Progenitor cell of endocrine pancreas (in vitro differentiated cells): ENCODE measurements at places on chromosomes 2 and 18. TPM values are rescaled to one million over a fixed set of nuclear protein-coding genes. Genes with fewer than 3 reads are reported as not detected.

DNA sequence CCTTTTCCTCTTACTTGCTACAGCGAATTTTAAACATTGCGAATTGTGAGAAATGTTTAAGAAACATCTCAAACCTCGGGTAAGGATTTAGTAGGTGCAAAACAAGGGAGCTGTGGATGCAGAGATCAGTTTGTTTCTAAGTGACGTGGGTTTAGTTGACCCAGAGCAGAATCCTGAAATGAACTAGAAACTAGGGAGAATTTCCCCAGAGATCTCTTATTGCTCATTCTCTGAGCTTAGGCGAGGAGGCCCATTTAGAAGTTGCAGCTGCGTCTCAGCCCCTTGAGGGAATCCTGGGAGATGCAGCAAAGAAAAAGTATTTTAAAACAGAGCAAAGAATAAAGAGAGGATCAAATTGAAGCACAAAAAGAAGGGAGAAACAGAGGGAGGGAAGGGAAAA lies 29.3 kb downstream of the FAM124B start:
- peaks cover 3% of the 10 kb centered on the region for H3K27me3 ChIP-seq
- no peaks in the 10 kb centered on the region for H3K36me3 ChIP-seq
- H3K4me3 ChIP-seq = no peak overlapping the region
- H3K4me1 ChIP-seq = no peaks in the 10 kb centered on the region
- DNase-seq = no peak

GRCh38 chr2:108986916-108987510 lies 2.0 kb downstream of the EDAR start:
- no peak overlapping the region for H3K4me3 ChIP-seq
- H3K4me1 ChIP-seq = peaks cover 16% of the 10 kb centered on the region
- peaks cover 30% of the 10 kb centered on the region for H3K27me3 ChIP-seq
- no peak for DNase-seq
- no peak overlapping the region for H3K27ac ChIP-seq
- no peaks in the 10 kb centered on the region for H3K36me3 ChIP-seq

GRCh38 chr2:47225061-47225783 lies 70.1 kb upstream of the STPG4 start:
- H3K4me1 ChIP-seq = peaks cover 38% of the 10 kb centered on the region
- H3K4me3 ChIP-seq = no peak overlapping the region
- DNase-seq = no peak
- H3K27ac ChIP-seq = peak overlapping the region; percentile 17
- H3K27me3 ChIP-seq = peaks cover 4% of the 10 kb centered on the region

- no peaks in the 10 kb centered on the region for H3K36me3 ChIP-seq
- H3K27me3 ChIP-seq = no peaks in the 10 kb centered on the region
- peaks cover 7% of the 10 kb centered on the region for H3K4me1 ChIP-seq
- no peak overlapping the region for H3K27ac ChIP-seq
- no peak overlapping the region for H3K4me3 ChIP-seq
- DNase-seq = no peak
Measured at GRCh38 chr18:7658701-7659100, 91.6 kb downstream of the PTPRM start.

DNA sequence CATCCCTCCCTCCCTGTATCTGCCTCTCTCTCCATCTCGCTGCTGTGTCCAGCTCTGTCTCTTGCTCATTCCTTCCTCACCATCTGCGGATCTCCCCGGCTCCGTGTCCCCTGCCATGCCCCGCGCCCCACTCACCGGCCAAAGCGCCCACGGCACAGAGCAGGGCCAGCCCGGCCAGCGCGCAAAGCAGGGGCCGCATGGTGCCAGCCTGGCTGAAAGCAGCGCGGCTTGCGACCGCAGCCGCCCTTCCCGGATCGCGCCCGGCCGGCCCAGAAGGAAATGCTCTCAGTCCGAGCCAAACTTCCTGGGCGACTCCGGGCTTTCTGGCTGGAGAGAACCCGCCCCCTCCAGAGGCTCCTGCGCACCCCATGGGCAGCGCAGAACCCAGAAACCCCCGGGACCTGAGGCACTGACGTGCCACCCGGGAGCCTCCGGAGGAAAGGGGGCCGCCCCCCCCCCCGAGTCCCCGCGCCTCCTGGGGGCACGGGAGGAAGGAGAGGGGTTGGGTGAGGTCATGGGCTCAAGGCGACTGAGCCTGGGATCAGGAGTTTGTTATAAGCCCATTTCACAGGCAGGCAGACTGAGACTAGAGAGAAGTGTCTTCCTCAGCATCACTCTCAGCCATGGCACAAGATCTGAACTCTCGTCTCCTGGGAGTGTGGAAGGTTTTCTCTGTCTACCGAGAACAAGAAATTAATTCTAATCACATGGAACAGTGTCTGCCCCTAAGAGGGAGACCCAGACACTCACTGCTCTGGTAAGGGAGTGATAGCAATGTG lies 45.2 kb upstream of the RAB6C start:
- peaks cover 7% of the 10 kb centered on the region for H3K4me1 ChIP-seq
- peaks cover 35% of the 10 kb centered on the region for H3K27me3 ChIP-seq
- DNase-seq = no peak

DNA sequence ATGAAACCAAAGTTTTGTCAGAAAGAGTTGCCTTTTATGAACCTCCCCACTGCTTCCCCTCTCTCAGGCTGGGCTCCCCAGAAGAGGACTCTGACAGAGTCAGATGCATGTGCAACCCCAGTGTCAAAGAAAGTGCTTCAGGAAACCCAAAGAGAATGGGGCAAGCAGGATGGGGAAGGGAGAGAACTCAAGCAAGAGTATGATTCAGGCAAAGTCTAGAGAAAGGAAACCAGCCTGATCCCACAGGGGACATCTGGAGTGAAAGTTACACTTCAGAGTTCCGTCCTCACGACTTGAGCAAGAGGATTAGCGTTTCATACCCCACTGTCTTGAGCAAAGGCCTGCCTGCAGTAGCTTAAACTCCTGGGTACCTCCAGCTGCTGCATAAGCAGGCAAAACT lies 51.8 kb upstream of the EPC2 start:
- no peaks in the 10 kb centered on the region for H3K4me1 ChIP-seq
- no peak overlapping the region for H3K4me3 ChIP-seq
- no peaks in the 10 kb centered on the region for H3K36me3 ChIP-seq
- H3K27ac ChIP-seq = no peak overlapping the region
- no peak for DNase-seq
- H3K27me3 ChIP-seq = no peaks in the 10 kb centered on the region

- no peak for DNase-seq
- no peaks in the 10 kb centered on the region for H3K4me1 ChIP-seq
- H3K27me3 ChIP-seq = peaks cover 11% of the 10 kb centered on the region
- no peak overlapping the region for H3K4me3 ChIP-seq
Measured at GRCh38 chr2:232348936-232349335, 29.6 kb upstream of the ALPP start.

- no peak for DNase-seq
- peak overlapping the region; percentile 43 for H3K4me3 ChIP-seq
- H3K27ac ChIP-seq = peak overlapping the region; percentile 90
- no peaks in the 10 kb centered on the region for H3K36me3 ChIP-seq
Measured at GRCh38 chr18:22711192-22711685, 221.9 kb upstream of the RBBP8 start.

- H3K27ac ChIP-seq = peak overlapping the region; percentile 87
- H3K4me1 ChIP-seq = peaks cover 10% of the 10 kb centered on the region
- peak; percentile 47 for DNase-seq
- no peaks in the 10 kb centered on the region for H3K36me3 ChIP-seq
Measured at GRCh38 chr2:42102591-42103450, 55.0 kb downstream of the PKDCC start.

GRCh38 chr18:3264362-3264761 lies 2.4 kb downstream of the MYL12B start:
- H3K27ac ChIP-seq = no peak overlapping the region
- H3K4me3 ChIP-seq = no peak overlapping the region

DNA sequence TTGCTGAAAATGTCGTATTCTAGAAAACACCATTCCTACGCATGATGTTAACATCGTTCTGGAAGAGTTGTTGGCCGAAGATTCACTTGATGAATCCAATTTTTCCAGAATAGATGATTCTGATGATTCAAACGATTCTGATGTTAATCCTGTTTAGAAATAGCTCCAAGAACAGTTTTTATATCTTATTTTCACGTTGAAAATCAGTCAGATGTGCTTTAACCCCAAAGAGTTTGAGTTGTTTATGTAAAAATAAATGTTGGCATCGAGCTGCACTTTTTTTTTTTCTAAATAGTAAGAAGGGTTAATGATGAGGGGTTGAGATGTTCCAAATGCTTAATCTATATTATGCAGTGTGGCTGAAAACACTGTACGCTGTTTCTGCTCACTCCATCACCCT lies 99.9 kb upstream of the LINC00305 start:
- no peak overlapping the region for H3K4me3 ChIP-seq
- peaks cover 2% of the 10 kb centered on the region for H3K36me3 ChIP-seq
- no peak for DNase-seq
- no peaks in the 10 kb centered on the region for H3K27me3 ChIP-seq

DNA sequence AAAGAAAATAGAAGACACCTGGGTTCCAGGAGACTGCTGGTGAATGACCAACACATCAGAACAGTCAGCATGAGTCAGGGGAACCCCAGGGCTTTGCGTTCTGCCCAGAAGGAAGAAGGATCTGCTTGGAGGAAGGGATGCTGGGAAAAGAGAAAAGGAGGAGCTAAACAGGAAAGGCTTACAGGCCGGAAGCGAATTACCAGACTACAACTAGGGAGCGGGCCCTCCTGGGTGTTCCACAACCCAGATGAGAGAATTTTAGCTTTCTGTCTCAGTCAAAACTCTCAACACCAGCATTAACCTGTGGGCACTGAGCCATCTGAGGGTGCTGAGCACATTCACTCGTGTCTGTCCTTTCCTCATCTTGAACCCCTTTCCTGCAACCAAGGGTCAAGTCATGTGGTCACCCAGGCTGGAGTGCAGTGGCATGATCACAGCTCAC lies 19.2 kb downstream of the CDC42EP3 start:
- peak overlapping the region; percentile 50 for H3K27ac ChIP-seq
- H3K27me3 ChIP-seq = no peaks in the 10 kb centered on the region
- H3K36me3 ChIP-seq = peaks cover 25% of the 10 kb centered on the region
- H3K4me3 ChIP-seq = no peak overlapping the region
- DNase-seq = no peak
- peaks cover 36% of the 10 kb centered on the region for H3K4me1 ChIP-seq

- no peaks in the 10 kb centered on the region for H3K36me3 ChIP-seq
- peak overlapping the region; percentile 89 for H3K4me3 ChIP-seq
- peak overlapping the region; percentile 87 for H3K27ac ChIP-seq
- peaks cover 12% of the 10 kb centered on the region for H3K27me3 ChIP-seq
- no peak for DNase-seq
Measured at GRCh38 chr18:24015639-24016631, 1.4 kb downstream of the TTC39C start.

- H3K4me1 ChIP-seq = peaks cover 14% of the 10 kb centered on the region
- no peaks in the 10 kb centered on the region for H3K27me3 ChIP-seq
- DNase-seq = no peak
- H3K27ac ChIP-seq = no peak overlapping the region
Measured at GRCh38 chr2:75595541-75596395, 35.0 kb upstream of the EVA1A start.

DNA sequence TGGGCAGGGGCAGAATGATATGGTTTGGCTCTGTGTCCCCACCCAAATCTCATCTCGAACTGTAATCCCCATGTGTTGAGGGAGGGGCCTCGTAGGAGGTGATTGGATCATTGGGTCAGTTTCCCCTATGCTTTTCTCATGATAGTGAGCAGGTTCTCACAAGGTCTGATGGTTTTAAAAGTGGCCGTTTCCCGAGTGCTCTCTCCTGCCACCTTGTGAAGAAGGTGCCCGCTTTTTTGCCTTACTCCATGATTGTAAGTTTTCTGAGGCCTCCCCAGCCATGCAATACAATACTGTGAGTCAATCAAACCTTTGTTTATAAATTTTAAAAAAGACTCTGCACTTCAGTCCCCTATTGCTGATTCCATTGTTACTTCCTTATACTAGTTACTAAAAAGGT lies 82.9 kb upstream of the CDKL4 start:
- H3K27me3 ChIP-seq = no peaks in the 10 kb centered on the region
- no peak overlapping the region for H3K27ac ChIP-seq
- H3K4me3 ChIP-seq = no peak overlapping the region
- no peaks in the 10 kb centered on the region for H3K4me1 ChIP-seq

- H3K4me3 ChIP-seq = no peak overlapping the region
- H3K27ac ChIP-seq = no peak overlapping the region
- no peak for DNase-seq
- H3K27me3 ChIP-seq = no peaks in the 10 kb centered on the region
- H3K4me1 ChIP-seq = peaks cover 10% of the 10 kb centered on the region
Measured at GRCh38 chr2:46555011-46555410, 75.6 kb downstream of the TMEM247 start.

DNA sequence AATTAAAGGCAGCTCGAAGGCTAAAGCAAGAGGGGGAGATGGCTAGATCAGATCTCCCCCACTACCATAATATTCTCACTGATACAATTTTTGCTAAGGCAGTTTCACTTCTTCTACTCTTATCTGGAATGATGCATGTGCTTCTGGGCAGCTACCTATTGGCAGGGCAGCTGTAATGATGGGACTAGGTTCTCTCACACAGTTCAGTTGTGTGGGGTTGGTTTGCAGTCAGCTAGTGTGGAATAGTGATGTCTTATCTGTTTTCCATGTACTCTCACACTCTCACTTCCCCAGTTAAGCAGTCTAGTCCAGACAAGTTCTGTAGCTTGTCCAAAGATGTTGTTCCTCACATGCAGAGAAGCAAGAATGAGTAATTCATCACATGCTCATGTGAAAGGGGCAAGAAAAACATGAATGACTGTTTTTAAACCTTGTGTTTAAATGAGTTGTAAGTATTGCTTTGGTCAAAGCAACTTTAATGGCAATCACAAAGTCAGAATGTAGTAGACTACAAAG lies 836.1 kb downstream of the CBLN2 start:
- no peak for DNase-seq
- no peak overlapping the region for H3K4me3 ChIP-seq
- H3K4me1 ChIP-seq = no peaks in the 10 kb centered on the region
- H3K36me3 ChIP-seq = no peaks in the 10 kb centered on the region
- no peaks in the 10 kb centered on the region for H3K27me3 ChIP-seq

DNA sequence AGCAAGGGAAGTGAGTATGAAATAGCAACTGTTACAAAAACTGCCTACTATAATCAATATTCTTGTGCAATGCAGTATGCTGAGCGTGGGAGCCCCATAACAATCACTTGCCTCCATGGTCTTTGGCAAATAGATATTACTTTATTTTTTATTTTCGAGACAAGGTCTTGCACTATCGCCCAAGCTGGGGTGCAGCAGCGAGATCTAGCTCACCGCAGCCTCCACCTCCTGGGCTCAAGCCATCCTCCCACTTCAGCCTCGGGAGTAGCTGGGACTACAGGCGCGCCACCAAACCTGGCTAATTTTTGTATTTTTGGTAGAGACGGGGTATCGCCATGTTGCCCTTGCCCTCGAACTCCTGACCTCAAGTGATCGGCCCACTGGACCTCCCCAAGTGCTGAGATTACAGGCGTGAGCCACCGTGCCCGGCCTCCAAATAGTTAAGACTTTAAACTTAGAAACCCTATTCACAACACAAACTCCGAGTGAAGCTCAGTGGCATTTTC lies 1.2 kb upstream of the CCNT2 start:
- peak overlapping the region; percentile 99 for H3K4me3 ChIP-seq
- H3K27me3 ChIP-seq = no peaks in the 10 kb centered on the region
- H3K4me1 ChIP-seq = peaks cover 14% of the 10 kb centered on the region
- H3K27ac ChIP-seq = peak overlapping the region; percentile 100

- DNase-seq = peak; percentile 15
- H3K27ac ChIP-seq = peak overlapping the region; percentile 94
- no peaks in the 10 kb centered on the region for H3K27me3 ChIP-seq
- H3K4me1 ChIP-seq = peaks cover 22% of the 10 kb centered on the region
- peak overlapping the region; percentile 82 for H3K4me3 ChIP-seq
Measured at GRCh38 chr2:39124746-39125057, 3.9 kb upstream of the SOS1 start.

The PLEKHM3 gene
- total RNA-seq = 18.0 and 19.2 TPM in 2 replicates

The TANK gene
- total RNA-seq = 33.5 and 34.4 TPM in 2 replicates

The L3MBTL4 gene
- 8.0 and 11.5 TPM in 2 replicates for total RNA-seq

The LGALSL gene
- total RNA-seq = 22.6 and 23.9 TPM in 2 replicates
